ENCODE measurements at places on chromosomes 4 and X.

DNA sequence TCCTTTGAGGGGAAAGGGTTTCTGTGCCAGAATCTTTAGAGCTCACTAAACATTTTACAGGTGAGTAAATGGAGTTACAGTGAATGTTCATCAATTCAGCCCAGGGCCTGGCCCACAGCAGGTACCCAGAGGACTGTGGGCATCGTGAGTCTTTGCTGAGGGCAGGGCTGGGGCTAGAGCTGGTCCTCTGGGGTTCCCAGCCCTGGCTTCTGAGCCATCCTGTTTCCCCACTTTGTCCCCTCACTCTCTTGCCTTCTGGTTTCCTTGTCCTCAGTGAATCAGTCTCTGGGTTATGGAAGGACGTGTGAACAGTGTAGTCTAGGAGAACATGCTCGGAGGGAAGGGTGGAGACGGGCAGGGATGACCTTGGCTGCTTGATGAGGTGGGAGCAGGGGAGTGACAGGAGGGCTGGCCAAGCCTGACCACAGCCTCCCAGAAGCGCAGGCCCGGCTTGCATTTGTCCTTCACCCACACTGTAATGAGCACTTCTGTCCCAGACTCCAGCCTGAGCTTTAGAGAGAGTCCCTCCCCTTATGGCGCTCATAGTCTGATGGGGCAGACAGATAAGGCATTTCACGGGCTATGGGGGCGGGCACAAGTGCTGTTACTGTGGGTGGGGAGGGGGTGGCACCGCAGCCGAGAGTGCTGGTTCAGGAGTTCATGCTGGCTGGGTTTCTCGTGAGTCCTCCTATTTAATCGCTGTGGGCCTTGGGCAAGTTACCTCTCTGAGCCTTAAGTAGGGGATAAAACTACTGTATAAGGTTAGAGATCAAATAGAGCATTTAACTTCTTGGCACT is 17.3 kb downstream of the TBC1D14 start:
- no peak for DNase-seq

DNA sequence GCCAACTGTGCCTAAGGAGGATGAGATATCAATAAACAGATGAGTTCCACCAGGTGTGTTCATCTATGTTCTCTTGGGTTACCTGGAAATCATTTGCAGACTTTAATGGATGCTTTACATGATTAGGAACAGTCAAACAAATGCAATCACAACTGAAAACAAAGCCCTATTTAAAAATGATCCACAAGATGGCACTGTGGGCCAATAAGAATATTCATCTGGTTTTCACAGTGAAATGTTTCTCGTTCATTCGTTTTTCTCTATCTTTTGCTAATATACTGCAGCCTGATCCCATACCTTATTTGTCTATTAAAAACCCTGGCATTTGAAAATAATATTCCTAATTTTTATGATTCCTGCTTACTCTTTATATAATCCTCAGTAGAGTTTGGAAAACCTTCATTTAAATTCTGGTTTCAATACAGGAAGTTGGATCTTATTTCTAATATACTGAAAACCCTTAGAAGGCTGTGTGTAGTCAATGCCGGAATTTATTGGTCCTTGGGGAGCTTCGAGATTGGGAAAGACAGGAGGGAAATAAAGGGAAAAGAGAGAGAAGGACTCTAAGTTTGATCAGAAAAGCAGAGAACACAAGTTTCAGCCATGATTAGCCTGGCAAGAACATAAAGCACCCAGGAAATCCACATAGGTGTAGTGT is 63.8 kb upstream of the TAPT1 start:
- DNase-seq, result no peak

DNA sequence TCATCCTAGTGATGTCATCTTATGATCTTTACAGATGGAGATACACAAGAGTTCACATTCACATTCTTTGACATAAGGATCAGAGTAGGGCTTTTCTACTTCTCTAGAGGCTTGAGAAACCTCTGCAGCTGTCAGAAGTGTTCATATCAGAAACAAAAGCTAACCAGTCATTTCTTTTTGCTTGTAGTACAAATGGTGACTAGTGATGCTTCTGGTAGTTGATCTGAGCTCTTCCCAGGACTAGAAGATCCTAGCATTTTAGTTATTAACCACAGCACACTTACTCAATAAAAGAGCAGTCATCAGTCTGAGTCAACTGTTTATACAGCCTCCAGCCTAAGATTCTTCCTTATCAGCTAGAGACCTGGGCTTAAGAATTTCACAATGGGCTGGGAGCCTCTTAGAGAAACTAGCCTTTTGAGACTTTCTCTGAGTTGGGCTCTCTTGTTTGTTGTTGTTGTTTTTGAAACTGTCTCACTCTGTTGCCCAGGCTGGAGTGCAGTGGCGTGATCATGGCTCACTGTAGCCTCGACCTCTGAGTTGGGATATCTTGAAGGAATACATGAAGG is 84.1 kb downstream of the TMEM164 start:
- no peak for DNase-seq

GRCh38 chrX:115561605-115562479 is 868 bp downstream of the PLS3 start:
- no peak for DNase-seq

DNA sequence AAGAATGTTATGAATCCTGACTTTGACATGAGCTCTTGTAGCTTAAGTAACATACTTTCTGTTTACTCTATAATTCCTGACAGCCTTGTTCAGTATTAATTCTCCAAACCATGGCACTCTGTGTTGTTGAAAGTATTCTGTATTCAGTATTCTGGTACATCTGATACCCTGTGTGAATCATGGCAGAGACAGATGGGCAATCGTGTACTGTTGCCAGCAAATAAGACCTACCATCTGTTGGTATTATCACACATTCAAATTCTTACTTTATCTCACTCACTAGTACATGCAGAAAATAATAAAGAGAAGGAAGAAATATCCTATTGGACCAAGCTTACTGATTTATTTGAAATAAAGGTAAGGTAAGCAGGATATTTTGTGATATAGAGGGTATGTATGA is 7.9 kb downstream of the MBTPS2 start:
- no peak for DNase-seq

DNA sequence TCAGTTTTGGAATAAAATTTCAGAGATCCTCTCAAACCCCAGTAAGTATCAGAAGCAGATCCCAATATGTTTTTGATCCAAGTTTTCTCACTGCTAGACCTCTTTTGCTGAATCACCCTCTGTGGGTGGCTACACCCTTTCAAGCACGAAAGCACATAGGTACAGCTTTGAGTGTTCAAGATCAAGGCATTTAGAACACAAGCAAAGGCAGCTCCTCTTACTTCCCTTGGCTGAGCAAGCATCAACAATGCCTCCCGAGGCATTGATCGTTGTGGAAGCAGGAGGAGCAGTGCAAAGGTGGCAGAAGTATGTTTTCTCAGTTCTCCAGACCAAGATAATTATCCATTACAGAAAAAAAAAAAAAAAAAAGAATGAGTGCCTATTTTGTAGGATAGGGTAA is 72.0 kb upstream of the TSPAN7 start:
- DNase-seq, result no peak

- no peak for DNase-seq
These were observed 64.6 kb upstream of the SH3RF1 start for GRCh38 chr4:169335331-169335730.

DNA sequence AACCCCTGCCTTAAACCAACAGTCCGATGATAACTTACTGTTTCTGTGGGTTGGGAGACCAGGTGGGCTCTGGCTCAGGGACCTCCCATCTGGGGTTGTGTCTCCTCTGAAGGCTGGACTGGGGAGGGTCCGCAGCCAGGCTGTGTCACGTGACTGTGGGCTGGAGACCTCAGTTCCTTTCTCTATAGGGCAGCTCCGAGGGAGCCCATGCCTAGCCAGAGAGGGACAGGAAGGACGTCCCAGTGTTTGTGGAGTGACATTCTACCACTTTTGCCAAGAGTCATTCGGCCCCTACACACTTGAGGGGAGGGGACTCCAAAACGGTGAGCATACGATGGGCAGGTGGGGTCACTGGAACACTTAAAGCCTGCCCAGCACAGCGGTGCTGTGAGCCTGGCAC is 4.5 kb downstream of the PCGF3 start:
- no peak for DNase-seq

GRCh38 chrX:19855700-19856381 is 31.6 kb downstream of the SH3KBP1 start:
- no peak for DNase-seq

DNA sequence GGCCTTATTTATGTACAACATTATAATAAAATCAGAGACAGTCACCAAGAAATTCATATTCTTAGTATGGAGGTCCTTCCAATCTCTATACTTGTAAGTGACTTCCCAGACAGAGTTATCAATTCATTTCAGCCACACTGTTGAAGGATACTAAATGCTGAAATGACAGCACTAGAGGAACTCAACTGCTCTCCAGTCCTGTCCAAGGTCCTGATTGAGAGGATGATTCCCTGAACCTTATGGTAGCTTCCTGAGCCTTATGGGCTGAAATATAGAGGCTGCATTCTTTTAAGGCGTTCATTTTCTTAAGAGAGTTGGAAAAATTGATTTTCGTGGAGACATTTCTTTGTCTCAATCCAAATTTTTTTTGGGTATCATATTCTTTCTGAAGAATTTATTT is 205.9 kb downstream of the TLL1 start:
- DNase-seq, result no peak

GRCh38 chr4:149595500-149595899 is 220.1 kb downstream of the IQCM start:
- no peak for DNase-seq

DNA sequence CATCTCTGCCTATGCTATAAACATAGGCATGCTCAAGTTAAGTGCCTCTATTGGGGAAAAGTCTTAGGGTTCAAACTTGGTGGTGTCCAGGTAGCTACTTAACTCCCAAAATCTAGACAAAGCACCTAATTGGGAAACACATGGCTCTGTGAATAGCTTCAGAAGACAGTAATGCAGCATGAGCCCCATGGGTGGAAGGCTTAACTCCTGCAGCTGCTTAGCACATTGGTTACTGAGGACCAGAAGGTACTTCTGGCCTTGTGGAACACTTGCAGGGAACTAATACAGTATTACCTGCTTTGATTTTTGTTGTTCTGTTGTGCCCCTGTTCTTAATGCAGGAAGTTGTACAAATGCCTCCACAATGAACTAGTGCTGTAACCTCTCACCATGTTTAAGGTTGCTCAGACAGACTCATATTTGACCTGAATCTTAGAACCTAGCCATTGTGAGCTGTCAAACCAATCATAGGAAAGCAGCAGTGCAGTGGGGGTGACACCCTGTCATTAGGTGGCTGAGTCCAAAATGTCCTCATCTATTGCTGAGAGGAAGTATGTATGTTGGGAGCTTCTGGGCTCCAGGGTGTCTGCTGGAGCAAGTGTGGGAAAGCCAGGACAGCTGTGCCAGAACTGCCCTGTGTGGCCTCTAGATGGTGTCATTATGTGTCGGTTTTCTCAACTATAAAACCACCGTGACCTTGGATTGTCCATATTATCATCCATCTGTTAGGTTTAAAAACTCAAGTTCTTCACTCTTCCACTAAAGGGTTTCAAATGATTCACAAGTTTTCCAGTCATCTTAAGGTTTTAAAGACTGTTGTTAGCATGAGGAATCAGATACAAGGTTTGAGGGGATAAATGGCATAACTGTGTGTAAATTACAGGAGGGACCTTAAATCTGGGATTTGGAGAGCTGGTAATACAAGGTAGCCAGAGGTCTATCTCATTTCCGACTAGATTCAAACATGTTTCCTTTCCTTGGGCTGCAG is 69.9 kb upstream of the WDR1 start:
- no peak for DNase-seq

GRCh38 chr4:168881781-168882420 is 128.2 kb downstream of the CBR4 start:
- no peak for DNase-seq

DNA sequence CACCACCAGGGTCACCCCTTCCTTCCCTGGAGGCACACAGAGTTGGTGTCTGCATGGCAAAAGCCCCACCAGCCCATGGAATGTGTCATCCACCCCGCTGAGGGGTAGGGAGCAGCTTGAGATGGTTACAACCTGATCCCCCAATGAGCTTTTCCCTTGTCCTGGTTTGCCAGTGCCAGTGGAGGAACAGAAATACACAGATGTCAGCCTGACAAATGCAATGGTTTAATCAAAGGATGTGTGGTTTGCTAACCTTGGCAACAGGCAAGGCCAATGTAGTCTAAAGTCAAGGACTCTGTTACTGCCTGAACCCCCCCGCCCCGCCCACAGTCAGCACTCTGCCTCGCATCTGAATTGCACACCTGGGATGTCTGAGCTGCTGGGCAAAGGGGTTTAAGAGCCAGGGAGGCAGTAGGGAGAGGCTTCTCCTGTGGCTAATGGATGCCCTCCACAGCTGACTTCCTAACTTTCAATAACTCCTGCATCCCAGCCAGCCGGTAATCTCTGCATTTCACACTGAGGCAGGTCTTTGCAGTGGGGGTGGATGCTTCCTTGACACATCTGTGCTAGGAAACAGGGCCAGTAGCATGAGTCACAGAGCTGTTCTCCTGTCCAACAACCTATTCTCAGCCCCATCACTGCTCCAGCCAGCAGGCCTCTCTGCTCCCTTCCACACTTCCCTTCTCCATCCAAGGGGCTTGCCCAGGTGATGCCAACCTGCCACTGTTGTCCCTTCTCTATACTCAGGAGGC is 137.5 kb downstream of the AMMECR1 start:
- DNase-seq, result no peak

GRCh38 chr4:175281894-175282293 is 363.7 kb downstream of the ADAM29 start:
- DNase-seq, result no peak

- no peak for DNase-seq
These were observed 4.3 kb upstream of the RBM3 start for GRCh38 chrX:48569958-48570357.

GRCh38 chrX:29435396-29435795 is 780.0 kb upstream of the MAGEB2 start:
- no peak for DNase-seq

- DNase-seq, result no peak
These were observed 5.8 kb downstream of the AFAP1 start for GRCh38 chr4:7933651-7934510.

GRCh38 chr4:168852933-168853713 is 156.9 kb downstream of the CBR4 start:
- DNase-seq, result no peak

DNA sequence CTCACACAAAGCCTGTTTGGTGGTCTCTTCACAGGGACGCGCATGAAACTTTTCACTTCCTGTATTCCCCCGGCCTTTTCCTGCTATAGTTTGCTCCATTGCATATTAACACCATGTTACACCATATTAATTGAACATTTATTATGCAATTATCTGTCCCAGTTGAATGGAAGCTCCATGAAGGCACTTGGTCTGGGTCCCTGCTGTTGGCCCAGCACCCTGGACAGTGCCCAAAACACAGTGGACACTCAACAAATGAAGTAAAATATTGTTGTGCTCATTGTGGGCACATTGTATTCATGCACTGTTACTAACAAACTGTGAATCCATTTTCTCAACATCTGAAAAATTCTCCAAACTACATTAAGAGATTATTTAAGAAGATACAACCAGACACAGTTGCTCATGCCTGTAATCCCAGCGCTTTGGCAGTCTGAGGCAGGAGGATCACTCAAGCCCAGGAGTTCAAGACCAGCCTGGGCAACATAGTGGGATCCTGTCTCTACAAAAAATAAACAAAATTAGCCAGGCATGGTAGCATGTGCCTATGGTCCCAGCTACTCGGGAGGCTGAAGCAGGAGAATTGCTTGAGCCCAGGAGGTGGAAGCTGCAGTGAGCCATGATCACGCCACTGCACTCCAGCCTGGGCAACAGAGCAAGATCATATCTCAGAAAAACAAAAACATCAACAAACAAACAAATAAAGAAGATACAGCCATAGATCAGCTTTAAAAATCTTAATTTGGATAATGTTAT is 292.7 kb upstream of the TENM3 start:
- no peak for DNase-seq
